ENCODE measurements at places on chromosomes 12 and 14.
A peak's percentile ranks its signal among the peaks of the same experiment; 100 is the strongest.

- ATAC-seq, result peak; percentile 68
Measured at GRCh38 chr14:76773188-76773885, 12.1 kb downstream of the VASH1 start.

GRCh38 chr12:3223601-3224529 is 146.7 kb downstream of the TSPAN9 start:
- ATAC-seq, result no peak

GRCh38 chr14:74084277-74085046 is at the start of the genes ALDH6A1 and LIN52:
TSS of gene ALDH6A1 (minus strand) at chr14:74084453. CDS start at chr14:74084394, 59 bp downstream.
TSS of gene LIN52 (plus strand) at chr14:74084956. CDS start at chr14:74084975, 19 bp downstream.
- ATAC-seq, result peak; percentile 98

GRCh38 chr12:121976950-121977349 is 44.7 kb upstream of the BCL7A start:
- no peak for ATAC-seq

GRCh38 chr12:32549675-32550079 is 129.4 kb upstream of the DNM1L start:
- ATAC-seq, result peak; percentile 32

- ATAC-seq, result no peak
Measured at GRCh38 chr14:101521473-101521915, 39.8 kb upstream of the DIO3 start.

GRCh38 chr12:76706101-76706500 is 57.8 kb upstream of the ZDHHC17 start:
- ATAC-seq, result no peak

GRCh38 chr14:36940476-36940875 is 231.9 kb downstream of the SLC25A21 start:
- no peak for ATAC-seq

All from gastroesophageal sphincter (tissue), 4 donors.